ENCODE measurements at places on chromosomes 11 and 22.

GRCh38 chr11:47105974-47106373 lies 70.7 kb downstream of the ARFGAP2 start:
- H3K27me3 ChIP-seq: no peaks in the 10 kb centered on the region
- no peak overlapping the region for H3K4me3 ChIP-seq
- no peak for DNase-seq
- no peak overlapping the region for H3K27ac ChIP-seq

- H3K27me3 ChIP-seq: no peaks in the 10 kb centered on the region
- H3K4me1 ChIP-seq: no peaks in the 10 kb centered on the region
- no peak overlapping the region for H3K27ac ChIP-seq
- H3K4me3 ChIP-seq: no peak overlapping the region
Measured at GRCh38 chr11:108698844-108699642, 34.2 kb downstream of the DDX10 start.

DNA sequence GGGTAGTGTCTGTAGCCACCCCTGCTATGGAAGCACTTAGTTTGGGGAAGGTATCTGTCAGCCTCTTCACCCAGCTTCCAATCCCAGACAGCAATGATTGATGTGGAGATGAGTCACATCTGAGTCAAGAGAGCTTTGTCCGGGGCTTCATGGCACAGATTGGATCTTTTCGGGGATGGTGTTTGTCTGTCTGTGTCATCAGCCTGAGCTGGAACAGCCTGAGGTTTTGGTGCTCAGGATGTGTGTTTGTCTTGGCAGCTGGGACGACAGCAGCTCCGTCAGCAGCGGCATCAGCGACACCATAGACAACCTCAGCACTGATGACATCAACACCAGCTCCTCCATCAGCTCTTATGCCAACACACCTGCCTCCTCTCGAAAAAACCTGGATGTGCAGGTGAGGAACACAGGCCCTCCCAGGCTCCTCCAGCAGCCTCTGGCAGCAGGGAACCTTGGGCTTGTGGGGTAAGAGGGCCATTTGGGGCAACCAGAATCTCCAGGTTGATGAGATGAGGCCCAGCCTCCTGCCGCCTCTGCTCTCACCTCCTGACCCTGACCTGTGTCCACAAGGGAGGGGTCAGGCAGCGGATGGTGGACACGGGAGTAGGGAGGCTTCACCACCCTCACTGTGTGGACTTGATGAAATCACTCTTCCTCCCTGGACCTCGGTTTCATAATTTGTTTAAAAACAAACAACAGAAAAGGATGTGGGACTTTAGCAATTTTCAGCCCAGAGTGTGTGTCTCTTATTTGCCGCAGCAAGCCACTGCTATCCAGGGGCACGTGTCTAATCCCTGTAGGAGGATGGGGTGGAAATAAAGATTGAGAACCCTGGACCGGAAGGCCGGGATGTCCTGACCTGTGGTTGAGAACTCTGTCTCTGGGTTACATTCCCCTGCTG lies 124.3 kb downstream of the DBX1 start:
- no peaks in the 10 kb centered on the region for H3K27me3 ChIP-seq
- no peaks in the 10 kb centered on the region for H3K4me1 ChIP-seq
- H3K4me3 ChIP-seq: no peak overlapping the region
- H3K36me3 ChIP-seq: no peaks in the 10 kb centered on the region

DNA sequence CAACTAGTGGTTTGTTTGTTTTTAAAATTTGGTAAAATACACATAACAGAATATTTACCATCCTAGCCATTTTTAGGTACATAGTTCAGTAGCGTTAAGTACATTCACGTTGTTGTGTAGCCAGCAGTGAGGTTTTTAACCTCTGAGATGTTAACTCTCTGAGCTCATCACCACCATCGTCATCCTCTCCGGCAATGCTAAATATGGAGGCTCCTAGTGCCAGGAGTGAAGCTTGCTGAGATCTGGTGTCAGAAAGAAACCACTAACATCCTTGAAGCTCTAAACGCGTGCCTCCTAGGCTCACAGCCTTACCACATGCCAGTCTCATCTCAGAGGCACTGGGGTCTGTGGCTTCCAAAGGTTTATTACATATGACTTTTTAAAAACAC lies 330.2 kb upstream of the B3GAT1 start:
- no peak for DNase-seq
- no peaks in the 10 kb centered on the region for H3K36me3 ChIP-seq
- no peaks in the 10 kb centered on the region for H3K27me3 ChIP-seq
- no peak overlapping the region for H3K4me3 ChIP-seq

GRCh38 chr11:66684635-66685034 lies 6.9 kb upstream of the RBM4B start:
- no peaks in the 10 kb centered on the region for H3K36me3 ChIP-seq
- H3K27me3 ChIP-seq: no peaks in the 10 kb centered on the region
- H3K4me1 ChIP-seq: no peaks in the 10 kb centered on the region

- H3K36me3 ChIP-seq: no peaks in the 10 kb centered on the region
- H3K4me3 ChIP-seq: no peak overlapping the region
- no peaks in the 10 kb centered on the region for H3K27me3 ChIP-seq
- H3K27ac ChIP-seq: no peak overlapping the region
- H3K4me1 ChIP-seq: peaks cover 52% of the 10 kb centered on the region
Measured at GRCh38 chr22:30249049-30250038, 2.8 kb upstream of the LIF start.

DNA sequence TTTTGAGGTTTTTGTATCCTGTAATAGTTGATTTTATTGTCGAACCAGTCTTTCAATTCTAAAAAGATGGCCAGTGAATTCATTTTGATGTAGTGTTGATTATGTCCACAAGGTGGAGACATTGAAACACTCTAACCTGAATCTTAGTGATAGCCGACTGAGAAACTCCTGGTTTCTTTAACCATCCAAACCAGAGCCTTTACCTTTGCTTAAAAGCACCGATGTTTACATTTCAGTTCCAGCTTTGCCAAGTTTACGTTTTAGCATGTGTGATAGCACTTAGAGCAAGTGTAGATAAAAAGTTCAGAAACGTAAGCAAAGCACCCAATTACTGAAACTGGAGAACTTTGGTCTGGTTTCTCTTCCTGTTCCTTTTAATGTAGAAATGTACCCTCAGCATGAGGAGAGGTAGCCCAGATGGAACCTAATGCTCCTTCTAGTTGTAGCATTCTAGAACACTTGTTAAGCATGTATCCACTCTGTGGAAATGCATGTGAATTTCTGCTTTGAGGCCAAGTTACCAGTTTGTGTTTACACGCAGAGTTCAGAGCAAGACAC lies 208.6 kb downstream of the DBX1 start:
- no peaks in the 10 kb centered on the region for H3K36me3 ChIP-seq
- H3K27me3 ChIP-seq: no peaks in the 10 kb centered on the region
- H3K4me3 ChIP-seq: peak overlapping the region; percentile 37
- DNase-seq: peak; percentile 66
- H3K27ac ChIP-seq: no peak overlapping the region

DNA sequence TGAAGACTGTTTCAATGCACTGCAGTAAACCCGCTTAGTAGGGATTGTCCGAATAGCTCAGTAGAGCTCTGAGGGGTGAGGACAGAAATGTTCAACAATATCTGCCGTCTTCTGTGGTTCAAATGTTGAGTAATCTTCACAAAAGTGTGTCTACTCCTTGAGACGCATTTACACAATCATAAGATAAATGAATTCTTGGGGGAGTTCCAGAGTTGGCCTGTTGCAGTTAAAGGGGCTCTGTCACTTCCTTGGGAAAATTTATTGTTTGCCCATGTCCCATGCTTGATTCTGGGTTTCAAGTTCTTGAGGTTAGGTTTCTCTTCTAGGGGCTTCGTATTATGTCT lies 614 bp downstream of the ANO3 start:
- no peaks in the 10 kb centered on the region for H3K36me3 ChIP-seq
- no peak overlapping the region for H3K4me3 ChIP-seq
- H3K27ac ChIP-seq: no peak overlapping the region
- peaks cover 40% of the 10 kb centered on the region for H3K27me3 ChIP-seq

- no peak overlapping the region for H3K4me3 ChIP-seq
- no peak for DNase-seq
- no peaks in the 10 kb centered on the region for H3K4me1 ChIP-seq
- H3K27me3 ChIP-seq: no peaks in the 10 kb centered on the region
- H3K27ac ChIP-seq: no peak overlapping the region
Measured at GRCh38 chr11:30852091-30852490, 265.9 kb upstream of the MPPED2 start.

GRCh38 chr22:29625090-29625825 lies 21.8 kb downstream of the NF2 start:
- no peak overlapping the region for H3K27ac ChIP-seq
- H3K4me3 ChIP-seq: no peak overlapping the region
- H3K4me1 ChIP-seq: peaks cover 20% of the 10 kb centered on the region
- DNase-seq: peak; percentile 74
- H3K27me3 ChIP-seq: no peaks in the 10 kb centered on the region

DNA sequence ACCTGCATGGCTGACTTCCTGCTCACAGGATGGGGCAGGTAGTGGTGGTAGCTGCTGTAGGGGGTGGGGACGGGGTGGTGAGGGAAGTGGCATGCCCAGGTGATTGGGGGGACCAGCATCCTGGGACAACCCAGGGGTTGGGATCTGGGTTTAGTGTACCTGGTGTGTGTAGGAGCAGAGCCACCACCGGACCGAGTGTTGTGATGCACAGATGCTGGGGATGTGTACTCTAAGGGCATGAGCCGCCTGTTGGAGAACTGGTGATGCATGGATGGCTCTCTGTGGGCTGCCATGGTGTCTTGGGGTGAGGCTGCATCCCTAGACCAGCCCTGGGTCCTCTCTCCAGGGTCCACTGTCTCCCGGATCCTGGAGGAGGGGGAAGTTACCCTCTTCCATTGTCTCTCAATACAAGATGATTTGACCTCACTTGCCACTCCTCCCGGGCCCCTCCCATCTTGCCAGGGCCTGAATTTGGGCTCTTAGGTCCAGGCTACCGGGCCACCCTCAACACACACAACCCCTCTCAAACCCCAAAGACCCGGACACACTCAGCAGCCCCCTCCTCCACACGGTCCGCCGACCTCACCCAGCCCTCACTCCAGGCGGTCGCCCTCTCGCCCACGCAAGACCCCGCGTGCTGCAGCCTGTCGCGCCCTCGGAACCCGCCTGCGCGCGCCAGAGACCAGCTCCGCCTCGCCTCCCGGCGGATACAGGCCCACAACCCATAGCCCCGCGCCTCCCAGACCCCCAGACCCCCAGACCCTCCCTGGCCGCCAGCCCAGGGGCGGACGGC lies 619 bp downstream of the LRRC75B start:
- DNase-seq: peak; percentile 15
- H3K4me3 ChIP-seq: peak overlapping the region; percentile 73
- H3K36me3 ChIP-seq: no peaks in the 10 kb centered on the region
- H3K27ac ChIP-seq: no peak overlapping the region

- no peaks in the 10 kb centered on the region for H3K4me1 ChIP-seq
- no peak overlapping the region for H3K4me3 ChIP-seq
- DNase-seq: no peak
- H3K27ac ChIP-seq: no peak overlapping the region
Measured at GRCh38 chr22:19596680-19597398, 72.6 kb upstream of the CLDN5 start.

DNA sequence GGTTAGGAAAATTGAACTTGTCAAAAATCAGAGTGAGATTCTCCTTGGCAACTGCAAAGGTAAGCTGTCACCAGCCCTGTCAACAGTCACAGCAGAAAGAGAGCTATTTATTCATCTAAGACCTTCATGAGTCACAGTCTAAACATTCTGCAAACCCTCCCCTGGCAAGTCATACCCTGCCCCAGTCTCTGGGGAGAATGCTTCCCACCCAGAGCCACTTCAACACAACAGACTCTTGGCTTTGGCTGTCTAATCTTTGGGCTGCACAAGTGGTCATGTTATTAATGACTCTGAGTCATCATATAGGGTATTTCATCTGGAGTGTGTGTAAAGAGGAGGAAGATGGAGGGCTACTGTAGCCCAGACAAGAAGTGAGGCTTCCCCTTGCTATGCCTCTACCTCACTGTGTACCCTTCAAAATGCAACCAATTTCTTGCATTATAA lies 153.4 kb downstream of the CCDC34 start:
- H3K27ac ChIP-seq: no peak overlapping the region
- H3K4me3 ChIP-seq: no peak overlapping the region

- no peak overlapping the region for H3K27ac ChIP-seq
- no peak for DNase-seq
- peaks cover 2% of the 10 kb centered on the region for H3K4me1 ChIP-seq
- no peaks in the 10 kb centered on the region for H3K36me3 ChIP-seq
Measured at GRCh38 chr11:118295199-118295598, 9.3 kb upstream of the CD3E start.

Data from common myeloid progenitor, CD34-positive (primary cell).